ENCODE measurements at places on chromosomes 13 and 19.
A peak's percentile ranks its signal among the peaks of the same experiment; 100 is the strongest.

DNA sequence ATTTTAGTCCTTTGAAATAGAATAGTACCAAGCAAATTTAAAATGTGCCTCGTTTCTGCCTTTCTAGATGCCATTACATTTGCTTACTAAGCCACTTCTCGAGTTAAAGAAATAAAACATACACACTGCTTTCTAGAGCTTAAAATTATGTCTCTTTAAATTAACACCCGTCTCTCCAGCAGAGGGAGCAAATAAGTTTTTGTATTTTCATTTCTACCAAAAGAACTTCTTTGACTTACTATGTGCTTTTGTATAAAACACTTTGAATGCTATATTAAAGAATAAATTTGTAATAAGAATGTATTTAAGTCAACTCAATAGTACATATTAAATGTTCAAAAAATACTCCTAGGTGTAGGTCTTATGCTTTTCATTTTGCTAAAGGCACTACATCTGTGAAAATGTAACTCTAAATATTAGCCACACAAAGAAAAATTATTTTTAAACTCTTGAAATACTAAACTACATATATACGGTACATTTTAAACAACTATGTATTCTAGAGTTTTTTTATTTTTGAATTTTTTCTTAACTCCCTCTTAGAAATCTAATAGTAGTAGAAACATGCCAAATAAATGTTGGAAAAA is 269.3 kb upstream of the MIR17HG start:
- DNase-seq: no peak

GRCh38 chr13:80437231-80437630 is 96.3 kb upstream of the SPRY2 start:
- no peak for DNase-seq

GRCh38 chr13:53782488-53782961 is 753.9 kb downstream of the OLFM4 start:
- peak; percentile 55 for DNase-seq

- DNase-seq: no peak
These were observed 523.0 kb upstream of the SLITRK1 start for GRCh38 chr13:84405286-84405685.

GRCh38 chr13:47216176-47216822 is 319.4 kb upstream of the HTR2A start:
- DNase-seq: no peak

- no peak for DNase-seq
These were observed 10.3 kb downstream of the VSTM2B start for GRCh38 chr19:29535984-29536508.

DNA sequence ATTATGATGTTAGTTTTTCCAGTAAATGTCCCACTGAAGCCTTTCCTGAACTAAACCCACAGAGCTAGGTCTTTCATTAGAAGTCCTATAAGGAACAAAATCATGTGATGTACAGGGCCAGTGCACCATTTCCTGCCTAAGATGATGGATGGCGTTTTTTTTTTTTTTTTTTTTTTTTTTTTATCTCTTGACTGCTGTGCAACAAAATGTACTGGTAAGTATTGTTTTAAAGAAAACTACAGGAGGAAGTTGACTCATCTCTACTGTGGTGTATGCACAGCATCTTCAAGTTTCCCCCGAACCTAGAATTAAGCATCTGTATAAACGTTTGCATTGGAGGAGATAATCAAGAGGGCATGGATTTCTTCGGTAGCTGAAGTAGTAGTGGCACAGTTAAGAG is 197.5 kb downstream of the NBEA start:
- DNase-seq: no peak

DNA sequence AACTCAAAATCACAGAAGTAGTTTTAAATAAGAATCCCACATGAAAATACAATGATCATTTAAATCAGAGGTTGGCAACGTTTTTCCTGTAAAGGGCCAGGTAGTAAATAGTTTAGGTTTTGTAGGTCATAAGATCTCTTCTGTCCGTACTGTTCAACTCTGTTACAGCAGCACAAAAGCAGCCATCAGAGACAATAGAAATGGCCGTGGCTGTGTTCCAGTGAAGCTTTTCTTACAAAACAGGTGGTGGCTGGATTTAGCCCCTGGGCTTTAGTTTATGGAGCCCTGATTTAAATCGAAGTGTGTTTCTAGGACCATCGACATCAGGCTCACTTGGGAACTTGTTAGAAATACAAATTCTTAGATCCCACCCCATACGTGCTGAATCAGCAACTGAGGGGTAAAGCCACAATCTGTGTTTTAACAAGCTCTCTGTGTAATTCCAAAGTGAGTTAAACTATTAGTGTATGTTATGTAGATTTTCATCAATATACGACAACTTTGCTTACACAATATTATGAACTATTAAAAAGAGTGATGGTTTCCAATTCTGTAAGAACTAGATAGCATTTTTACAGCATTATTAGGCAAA is 54.8 kb upstream of the MIR17HG start:
- DNase-seq: no peak

DNA sequence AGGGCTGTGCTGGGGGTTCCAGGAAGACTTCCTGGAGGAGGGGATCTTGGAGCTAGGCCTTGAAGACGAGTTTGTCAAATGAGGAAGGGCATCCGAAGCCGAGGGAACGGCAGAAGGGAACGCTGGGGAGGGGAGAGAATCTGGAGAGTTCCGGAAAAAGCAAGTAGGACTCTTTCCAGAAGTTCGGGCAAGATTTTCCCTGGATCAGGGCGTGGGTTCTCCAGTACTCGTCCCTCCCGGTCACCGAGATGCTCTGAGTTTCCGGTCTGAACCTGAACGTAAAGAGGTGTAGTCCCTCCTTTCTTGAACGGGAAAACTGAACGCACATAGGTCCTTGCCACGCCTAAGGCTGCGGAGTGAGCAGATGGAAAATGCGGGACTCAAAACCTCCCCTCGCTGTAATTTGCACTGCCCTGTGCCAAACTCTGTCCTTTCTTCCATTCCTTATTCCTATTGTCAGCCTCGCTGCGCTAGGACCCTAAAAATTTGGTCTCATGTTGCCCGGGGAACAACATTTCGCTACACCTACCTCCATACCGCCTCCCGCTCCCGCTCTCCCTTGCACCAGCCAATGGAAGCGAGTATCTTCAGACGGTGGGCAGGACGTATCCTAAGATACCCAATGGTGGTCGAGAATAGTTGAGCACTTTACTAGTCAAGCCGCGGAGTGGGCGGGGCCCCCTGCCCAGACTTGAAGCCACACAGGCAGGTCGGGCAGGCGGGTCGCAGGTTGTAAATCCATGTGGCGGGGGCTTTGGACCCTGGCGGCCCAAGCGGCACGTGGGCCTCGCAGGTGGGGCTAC is at the start of gene GTPBP3:
GTPBP3 (plus strand) TSS at position 682 of the 803 bp plus-strand sequence; CDS start at position 741, 59 bp downstream.
- DNase-seq: peak; percentile 94

DNA sequence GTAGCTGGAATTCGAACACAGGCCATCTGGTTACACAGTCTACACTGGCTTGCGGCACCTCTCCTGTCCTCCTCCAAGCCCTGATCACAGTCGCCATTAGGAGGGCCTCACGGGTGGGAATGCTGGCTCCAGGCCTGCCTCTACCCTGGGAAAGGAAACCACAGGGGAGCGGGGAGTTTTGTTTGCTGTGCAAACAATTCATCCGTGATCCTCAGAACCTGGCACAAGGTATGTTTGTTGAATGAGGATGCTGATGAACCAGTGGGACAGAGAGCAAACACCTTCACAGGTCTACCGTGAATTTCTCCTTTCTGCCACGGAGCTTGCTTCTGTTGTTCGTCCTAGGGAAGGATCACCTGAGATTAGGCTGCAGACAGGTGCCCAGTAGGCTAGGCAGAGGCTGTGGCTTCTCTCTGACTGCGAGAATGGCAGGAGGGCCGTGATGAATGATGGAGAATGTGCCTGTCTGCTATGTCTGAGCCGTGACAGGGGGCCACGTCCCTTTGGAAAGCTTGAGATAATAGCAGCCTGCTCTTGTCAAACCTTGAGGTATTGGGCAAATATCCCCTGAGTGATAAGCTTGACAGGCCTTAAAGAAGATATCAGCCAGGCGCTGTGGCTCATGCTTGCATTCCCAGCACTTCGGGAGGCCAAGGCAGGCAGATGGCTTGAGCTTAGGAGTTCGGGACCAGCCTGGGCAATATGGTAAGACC is 36.7 kb downstream of the PIN1 start:
- no peak for DNase-seq

- no peak for DNase-seq
These were observed 48.9 kb upstream of the CLDN10 start for GRCh38 chr13:95503662-95504061.

DNA sequence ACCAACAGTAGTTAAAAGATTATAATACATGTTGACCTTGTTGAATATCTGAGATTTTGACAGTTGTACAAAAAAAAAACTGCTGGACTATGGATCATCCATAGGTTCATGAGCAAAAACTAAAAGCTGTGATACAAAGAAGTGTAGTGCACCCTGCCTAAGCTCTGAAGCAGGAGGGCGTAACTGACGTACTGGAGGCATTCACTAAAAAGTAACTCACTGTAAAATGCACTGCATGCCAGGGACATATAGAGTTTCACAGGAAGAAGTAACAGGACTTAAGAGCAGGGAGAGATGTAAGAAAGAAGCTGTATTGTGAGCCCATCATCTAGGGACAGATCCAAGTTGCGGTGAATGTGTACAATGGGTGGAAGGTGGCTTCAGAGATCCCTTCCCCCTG is 177.9 kb downstream of the IRS2 start:
- no peak for DNase-seq

DNA sequence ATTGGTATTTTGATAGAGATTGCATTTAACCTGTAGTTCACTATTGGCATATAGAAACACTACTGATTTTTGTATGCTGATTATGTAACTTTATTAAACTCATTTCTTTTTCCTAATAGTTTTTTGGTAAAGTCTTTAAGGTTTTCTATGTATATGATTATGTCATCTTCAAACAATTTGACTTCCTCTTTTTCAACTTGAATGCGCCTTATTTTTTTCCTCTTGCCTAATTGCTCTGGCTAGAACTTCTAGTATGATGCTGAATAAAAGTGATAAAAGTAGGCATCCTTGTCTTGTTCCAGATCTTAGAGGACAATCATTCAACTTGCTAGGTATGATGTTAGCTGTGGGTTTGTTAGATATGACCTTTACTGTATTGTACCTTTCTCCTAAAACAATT is 1034.9 kb downstream of the PCDH9 start:
- no peak for DNase-seq

- DNase-seq: peak; percentile 67
These were observed 10.8 kb downstream of the TMEM38A start for GRCh38 chr19:16671652-16672274.
